ENCODE measurements at places on chromosomes 7 and 10.

DNA sequence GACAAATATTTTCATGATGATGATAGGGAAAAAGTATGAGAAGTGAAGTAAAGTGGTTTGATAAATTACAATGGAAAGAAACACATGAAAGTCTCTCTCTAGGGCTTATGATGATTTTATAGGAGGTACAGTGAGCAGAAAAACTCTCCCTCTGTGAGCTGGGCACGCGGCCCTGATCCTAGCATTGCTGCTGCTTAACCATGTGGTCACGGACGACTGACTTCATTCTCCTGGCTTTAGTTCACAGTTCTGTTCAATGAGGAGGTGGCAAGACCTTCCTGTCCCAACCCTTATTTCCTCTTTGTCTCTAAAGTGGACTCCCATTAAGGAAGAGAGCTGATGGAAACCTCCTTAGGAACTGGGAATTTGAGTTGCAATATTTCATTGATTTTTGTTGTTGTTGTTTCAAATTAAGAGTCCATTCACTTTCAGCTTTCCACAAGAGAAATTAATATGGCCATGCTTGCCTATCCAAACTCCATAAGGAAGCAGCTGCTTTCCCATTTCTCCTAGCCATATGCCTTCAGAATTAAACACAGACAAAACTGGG lies 8.2 kb upstream of the PON3 start:
- DNase-seq: no peak

DNA sequence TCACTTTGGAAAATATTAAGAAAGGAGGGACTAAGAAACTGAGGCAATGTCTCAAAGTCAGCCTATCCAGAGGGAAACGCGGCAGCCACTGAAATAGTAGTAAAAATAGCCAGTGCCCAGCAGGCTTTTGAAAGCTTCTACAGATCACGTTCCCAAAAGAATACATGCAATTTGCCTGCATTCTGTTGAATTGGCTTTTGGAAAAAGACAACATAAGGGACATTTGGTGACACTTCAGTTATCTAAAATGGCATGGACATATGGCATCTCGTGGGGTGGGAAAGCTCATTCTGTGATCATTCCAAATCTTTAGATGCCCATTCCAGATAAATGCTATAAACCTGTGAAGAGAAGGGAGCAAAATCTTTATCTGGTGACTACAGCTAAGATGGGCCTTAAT lies 82.8 kb upstream of the PDE1C start:
- DNase-seq: no peak

DNA sequence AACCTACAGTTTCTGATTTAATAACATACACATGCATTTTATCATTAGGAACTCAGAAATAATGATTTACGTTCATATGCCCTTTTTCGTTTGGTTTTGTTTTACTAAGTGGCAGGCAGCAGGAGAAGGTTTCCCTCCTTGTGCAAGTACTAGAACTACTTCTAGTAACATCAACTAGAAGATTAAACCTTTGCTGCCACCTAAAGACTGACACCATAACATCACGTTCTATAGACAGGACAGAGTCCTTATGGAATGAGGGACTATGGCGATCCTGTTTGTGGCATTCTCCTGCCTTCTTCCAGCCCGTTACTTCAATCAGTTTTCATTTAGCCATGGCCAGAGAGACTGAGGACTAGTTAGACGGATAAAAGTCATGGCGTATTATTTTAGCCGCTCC lies 53.2 kb downstream of the GAD2 start:
- DNase-seq: no peak

DNA sequence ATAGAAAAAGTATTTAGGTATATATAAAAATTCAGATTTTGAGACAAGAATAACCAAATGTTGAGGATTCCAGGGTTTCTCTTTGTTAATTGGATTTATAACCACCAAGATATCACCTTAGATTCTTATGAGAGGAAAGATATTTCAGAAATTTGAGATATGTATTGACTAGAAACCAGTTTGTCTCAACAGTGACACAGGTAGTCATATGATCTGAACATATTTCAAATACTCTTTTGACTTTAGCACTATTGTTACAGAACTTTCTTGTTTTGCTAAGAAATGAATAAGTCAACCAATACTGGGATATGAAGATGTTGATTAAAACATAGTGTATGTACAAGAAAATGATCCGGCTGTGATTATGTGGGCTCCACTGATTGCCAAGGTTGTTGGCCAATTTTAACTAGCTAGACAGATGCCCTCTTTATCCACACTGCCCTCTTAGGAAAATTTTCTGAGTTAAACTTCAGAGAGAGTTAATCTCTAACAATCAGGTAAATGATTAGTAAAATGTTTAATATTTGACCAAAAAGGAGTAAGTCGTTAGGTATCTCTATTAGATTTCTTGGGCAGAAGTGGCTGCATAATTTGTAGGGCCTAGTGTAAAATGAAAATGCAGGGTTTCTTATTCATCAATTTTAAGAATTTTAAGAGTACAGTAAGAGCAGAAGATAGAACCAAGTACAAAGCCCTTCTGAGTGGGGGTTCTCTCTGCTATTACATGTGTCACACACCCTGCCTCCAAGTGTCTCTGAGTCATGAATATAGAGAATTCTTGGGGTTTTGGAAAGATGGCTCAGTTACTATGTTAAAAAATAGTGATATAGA lies 376.0 kb downstream of the TFEC start:
- no peak for DNase-seq

DNA sequence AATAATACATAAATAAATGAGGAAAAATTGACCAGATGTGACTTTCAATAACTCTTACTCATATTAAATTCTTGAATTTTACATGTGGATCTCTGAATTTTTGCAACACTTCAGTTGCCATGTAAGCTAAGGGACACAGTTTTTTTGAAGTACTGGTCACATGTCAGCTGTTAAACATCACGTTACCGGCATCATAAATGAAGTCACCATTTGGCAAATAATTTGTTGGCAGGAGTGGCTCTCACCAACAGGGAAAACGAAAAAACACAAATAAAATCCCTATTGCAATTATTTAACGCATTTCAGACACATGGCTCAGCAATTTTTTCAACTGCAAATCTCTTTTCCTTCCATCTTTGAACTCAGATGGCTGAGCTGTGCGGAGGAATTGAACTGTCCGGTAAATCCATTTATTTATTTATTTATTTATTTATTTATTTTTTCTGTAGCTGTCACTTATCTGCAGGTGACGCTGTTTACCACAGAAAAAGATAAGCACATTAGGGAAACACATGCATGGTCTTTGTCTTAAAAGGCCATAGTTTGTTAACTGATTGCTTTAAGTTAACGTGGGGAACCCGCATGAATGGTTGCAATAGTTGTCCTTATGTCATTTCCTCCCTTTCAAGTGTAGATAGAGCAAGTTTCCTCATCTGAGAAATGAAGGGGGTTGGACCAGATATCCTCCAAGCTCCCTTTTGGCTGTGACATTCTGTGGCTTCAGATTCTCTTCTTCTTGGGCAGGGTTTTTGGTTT lies 64.7 kb upstream of the JAZF1 start:
- no peak for DNase-seq

GRCh38 chr7:17307000-17307399 lies 8.5 kb downstream of the AHR start:
- DNase-seq: no peak

DNA sequence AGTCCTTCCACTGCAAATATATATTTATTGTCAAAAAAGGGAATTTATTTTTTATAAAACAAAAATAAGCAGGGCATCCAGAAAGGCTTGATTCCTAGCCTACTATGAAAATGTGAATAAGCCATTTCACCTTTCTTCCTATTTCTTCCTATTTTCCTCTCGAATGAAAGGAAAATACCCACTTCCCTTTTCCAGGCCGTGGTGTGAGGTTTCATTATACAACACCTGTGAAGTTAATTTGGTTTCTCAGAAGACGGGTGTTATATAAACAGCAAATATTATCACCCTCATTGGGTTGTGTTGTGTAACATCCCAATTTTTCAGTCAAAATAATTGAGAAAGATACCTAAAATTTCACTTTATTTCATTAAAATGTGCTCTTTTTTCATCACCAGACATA lies 214.3 kb downstream of the DGKB start:
- no peak for DNase-seq

DNA sequence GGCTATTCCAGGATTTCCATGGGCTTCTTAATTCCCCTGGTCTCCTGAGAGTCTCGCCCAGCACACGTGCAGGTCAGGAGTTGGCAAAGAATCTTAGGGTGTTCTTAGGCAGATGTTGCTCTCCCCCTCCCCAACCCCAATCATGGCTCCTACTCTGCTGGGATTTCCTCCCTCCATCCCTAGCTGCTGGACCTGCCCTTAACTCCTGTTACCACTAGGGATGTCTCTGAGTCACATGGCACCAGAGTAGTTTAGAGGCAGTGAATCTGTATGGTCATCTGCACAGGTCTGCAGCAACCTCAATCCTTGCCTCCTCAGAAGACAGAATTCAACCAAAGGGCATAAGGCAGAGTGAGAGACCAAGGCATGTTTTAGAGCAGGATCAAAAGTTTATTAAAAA lies 51.8 kb upstream of the CHST3 start:
- no peak for DNase-seq

DNA sequence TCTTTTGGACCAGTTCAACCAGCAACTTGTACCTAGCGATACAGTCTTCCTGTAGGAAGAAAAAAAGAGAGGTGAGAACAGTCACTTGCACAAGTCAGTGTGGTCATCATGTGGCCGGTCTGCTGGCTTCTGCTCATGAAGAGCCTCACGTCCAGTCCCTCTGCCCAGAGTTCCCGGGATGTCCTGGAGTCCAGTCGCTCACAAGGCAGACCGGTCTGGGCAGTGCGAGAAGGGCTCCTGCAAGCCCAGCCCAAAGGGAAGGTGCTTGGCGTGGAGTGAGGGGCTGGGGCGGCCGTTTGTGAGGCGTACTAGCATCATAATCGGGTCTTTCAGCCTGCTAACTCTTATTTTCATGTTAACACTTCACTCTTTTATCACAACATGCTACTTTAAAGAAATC lies 222.7 kb downstream of the MLLT10 start:
- DNase-seq: no peak

- DNase-seq: no peak
Observed at GRCh38 chr7:3862774-3863173, 561.7 kb downstream of the SDK1 start.

DNA sequence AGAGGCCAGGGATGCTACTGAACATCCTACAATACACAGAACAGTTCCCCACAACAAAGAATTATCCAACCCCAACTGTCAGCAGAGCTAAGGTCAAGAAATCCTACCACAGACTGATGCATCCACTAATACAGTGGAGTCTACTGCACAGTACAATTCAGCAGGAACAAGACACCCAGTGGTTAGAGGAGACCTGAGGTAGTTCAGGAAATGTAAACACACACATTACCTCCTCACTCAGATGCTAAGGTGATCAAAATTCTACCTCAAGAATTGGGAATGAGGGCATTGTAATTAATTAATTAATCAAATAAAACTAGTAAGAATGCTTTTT lies 91.4 kb downstream of the ZFAND4 start:
- no peak for DNase-seq

DNA sequence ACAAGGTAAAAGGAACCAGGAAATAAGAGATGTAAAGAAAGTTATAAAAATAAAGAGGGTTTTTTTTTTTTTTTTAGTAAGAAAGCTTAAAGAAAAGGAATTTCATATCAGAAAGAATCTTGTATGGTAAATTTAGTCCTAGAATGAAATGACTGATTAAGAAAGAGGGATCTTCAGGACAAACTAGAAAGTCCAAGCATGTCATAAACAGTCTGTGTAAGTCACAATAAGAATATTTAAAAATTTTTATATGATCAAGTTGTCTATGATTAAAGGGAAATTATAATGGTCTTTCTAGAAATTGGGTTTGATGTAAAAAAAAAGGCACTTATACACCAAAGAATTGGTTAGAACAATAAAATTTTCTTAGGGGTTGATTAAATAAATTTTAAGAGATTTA lies 289.5 kb downstream of the XPNPEP1 start:
- no peak for DNase-seq

- peak; percentile 24 for DNase-seq
Observed at GRCh38 chr7:79227044-79227443, 226.4 kb downstream of the MAGI2 start.
